ENCODE measurements at places on chromosomes 16 and 17. TPM values are rescaled to one million over a fixed set of nuclear protein-coding genes. Genes with fewer than 3 reads are reported as not detected.

- DNase-seq = no peak
Measured at GRCh38 chr17:73250851-73251640, 10.6 kb downstream of the CPSF4L start.

DNA sequence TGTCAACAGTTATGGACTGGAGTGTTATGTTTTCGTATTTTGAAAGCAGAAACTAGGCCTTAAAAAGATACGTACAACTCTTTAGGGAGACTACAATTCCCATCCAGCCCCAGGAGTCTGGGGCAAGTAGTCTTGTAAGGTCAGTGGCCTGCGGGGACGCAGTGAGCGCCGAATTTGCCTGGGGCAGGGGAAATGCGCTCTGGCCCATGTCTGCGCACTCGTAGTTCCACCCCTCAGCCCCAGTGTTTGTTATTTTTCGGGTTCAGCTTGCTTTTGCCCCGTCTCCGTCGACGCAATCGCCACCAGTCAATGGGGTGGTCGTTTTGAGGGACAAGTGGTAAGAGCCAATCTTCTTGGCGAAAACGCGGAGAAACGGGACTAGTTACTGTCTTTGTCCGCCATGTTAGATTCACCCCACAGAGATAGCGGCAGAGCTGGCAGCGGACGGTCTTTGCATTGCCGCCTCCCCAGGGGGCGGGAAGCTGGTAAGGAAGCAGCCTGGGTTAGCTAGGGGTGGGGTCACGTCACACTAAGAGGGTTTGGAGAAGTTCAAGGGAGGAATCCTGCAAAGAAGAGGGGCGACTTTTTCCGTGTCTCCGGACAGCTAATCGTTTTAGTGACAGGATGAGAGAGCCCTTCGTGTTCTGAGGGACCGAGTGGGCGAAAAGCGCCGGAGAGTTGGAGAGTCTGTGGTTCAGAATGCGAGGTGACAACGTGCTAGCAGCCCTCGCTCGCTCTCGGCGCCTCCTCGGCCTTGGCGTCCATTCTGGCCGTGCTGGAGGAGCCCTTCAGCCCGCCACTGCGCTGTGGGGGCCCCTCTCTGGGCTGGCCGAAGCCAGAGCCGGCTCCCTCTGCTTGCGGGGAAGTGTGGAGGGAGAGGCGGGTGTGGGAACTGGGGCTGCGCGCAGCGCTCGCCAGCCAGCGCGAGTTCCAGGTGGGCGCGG lies 1.1 kb upstream of the BRCA1 start:
- no peak for DNase-seq

DNA sequence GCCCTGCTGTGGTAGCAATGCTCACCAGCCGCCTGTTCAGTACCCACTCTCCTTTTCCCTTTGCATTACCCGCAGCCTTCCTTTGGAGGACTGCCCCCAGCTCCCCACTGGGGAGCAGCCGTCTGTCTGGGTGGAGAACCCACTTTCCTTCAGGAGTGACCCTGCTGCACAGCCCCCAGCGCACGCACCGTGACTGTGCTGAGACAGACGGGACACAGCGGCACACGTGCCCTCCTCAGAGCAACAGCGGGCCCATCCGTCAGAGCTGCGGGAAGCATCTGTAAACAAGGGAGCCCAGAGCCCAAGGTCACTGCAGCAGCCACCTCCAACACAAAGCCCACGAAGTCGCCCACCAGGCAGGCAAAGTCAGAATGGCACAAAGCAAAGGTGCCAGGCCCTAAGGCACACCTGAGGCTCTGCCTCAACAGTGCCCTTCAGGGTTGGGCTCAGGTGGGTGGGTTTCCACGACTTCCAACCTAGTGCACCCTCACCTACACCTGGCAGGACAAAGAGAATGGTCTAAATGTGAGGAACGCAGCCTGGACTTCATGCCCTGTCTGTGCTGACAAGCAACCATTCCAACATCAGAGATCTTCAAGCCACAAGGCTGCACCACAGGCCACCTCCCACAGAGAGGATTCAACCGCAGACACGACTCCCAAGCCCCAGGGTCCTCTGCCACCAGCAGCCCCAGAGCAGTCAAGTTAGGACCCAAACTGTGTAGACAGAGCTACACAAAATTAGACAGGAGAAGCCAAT lies 9.9 kb downstream of the AXIN1 start:
- DNase-seq = no peak

GRCh38 chr16:88844419-88845036 lies 12.2 kb downstream of the GALNS start:
- no peak for DNase-seq

DNA sequence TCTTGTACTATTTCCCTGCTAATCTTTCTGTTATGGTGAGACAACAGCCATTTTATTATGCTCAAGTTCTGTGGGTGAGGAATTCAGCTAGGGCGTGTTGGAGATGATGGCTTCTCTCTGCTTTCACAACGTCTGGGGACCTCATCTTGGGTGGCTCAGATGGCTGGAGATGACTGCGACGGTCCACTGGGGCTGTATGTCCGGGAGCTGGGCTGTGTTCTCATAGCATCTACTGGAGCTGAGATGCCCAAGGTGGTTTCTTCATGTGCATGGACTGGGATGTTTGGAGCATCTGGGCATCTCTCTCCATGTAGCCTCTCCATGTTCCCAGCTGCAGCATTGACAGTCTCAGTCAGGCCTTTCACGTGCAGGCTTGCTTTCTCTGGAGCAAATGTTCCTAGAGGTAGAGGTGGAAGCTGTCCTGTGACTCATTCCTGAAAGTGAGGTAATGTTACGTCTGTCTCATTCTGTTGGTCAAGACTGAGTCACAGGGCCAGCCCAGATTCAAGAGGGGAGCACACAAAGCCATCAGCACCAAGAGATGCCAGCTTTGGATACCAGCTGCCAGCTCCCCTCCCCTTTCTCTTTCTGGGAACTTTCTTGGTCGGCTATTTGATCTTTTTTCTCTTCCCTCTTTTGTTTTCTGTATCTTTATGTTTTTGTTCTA lies 96.2 kb downstream of the RAP1GAP2 start:
- no peak for DNase-seq

The CBLN1 gene
- not detected for total RNA-seq

The HS3ST3B1 gene
- 11.5 TPM for total RNA-seq

Data from activated CD4-positive, alpha-beta T cell treated with anti-CD3 and anti-CD28 coated beads, Interleukin-2, amount 10 ng/mL, durations not matched to agents 7 days and 5 days (primary cell).